ENCODE measurements at places on chromosomes 2 and 18. TPM values are rescaled to one million over a fixed set of nuclear protein-coding genes. Genes with fewer than 3 reads are reported as not detected.

Gene EGR4
- not detected for total RNA-seq

Gene EVX2
- total RNA-seq, result not detected

Gene ACVR1C
- not detected for total RNA-seq

Gene IL1B
- total RNA-seq, result 0.11 TPM

Gene HSPE1
- total RNA-seq, result 30.2 TPM

Gene ALK
- total RNA-seq, result under 0.01 TPM

All from placental epithelial cell (primary cell).